ENCODE measurements at places on chromosomes 16 and 17. TPM values are rescaled to one million over a fixed set of nuclear protein-coding genes. Genes with fewer than 3 reads are reported as not detected.

Gene OTOA
- polyA plus RNA-seq: not detected

Gene SHPK
- polyA plus RNA-seq: 8.5 TPM

Gene TBC1D3C
- not detected for polyA plus RNA-seq

Gene JPH3
- not detected for polyA plus RNA-seq

Gene GSE1
- polyA plus RNA-seq: 0.80 TPM

Gene KRT25
- polyA plus RNA-seq: not detected

Gene NPIPA2
- polyA plus RNA-seq: not detected

Gene ACTG1
- 2,347 TPM for polyA plus RNA-seq

Gene CDH3
- polyA plus RNA-seq: 0.38 TPM

Gene ATP2A3
- polyA plus RNA-seq: 49.2 TPM

Gene C16orf78
- polyA plus RNA-seq: not detected

Gene CCDC43
- 11.8 TPM for polyA plus RNA-seq

Gene CCR7
- 828 TPM for polyA plus RNA-seq

- no peak for DNase-seq
Observed at GRCh38 chr17:10018461-10018891, 113.4 kb upstream of the RCVRN start.

DNA sequence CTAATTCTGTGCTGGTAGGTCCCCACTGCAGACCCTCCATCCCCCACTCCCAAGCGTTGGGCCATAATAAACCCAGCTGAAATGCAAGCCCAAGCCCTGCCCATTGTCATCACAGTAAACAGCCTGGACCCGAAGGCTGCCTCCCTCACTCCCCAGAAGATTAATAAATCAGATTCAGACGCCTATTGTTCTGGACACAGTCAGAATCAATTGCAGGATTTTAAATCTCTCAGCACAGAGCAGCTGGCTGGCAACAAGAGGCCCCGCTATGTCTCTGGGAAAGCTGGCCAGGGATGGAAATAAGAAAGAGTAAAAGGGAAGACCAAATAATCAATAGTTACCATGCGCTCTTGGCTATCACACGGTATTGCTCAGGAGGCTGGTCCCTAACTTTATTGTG, 93.9 kb downstream of the C17orf67 start:
- DNase-seq: no peak

GRCh38 chr16:66207139-66207882, 159.2 kb upstream of the CDH5 start:
- no peak for DNase-seq

GRCh38 chr17:29162909-29163341, 17.3 kb downstream of the MYO18A start:
- no peak for DNase-seq

DNA sequence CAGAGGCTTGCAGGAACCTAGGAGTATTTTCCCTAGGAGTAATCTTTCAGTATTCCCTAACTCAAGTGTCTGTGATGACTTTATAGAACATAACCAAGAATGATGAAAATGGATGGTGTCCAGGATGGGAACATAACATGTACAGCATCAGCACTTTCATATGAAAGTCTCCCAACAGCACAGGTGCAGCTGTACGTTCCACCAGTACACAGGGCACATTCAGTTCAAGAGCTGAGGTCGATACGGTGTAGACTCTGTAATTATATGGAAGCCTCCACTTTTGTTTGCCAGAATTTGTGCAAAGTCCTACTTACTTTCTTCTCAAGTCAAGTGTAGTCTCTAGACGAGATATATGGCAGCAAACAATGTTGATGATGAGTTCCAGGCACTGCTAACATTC, 46.2 kb upstream of the CRYM start:
- no peak for DNase-seq

- DNase-seq: no peak
Observed at GRCh38 chr16:67856927-67857546, 9.5 kb upstream of the CENPT start.

DNA sequence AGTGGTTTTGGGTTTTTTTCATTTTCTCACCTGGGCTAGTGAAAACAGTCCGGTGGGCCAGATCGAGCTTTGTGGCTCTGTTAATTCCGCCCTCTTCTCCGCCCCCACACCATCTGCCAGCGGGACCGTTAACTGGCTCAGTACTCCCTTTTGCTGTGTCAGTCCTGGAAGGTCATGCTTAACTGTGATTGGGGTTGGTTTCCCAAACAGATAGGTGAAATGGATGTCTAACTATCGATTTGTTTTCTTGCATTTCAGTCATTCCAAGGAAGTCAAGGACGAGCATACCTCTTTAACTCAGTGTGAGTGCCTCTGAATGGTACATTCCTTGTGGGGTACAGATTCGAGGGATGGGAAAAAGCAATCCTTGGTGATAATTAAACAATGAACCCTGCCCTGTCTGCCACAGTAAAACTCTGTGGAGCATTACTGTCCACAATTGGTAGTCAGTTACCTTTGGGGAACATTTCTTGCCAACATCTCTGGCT, 56.7 kb downstream of the YPEL2 start:
- no peak for DNase-seq

DNA sequence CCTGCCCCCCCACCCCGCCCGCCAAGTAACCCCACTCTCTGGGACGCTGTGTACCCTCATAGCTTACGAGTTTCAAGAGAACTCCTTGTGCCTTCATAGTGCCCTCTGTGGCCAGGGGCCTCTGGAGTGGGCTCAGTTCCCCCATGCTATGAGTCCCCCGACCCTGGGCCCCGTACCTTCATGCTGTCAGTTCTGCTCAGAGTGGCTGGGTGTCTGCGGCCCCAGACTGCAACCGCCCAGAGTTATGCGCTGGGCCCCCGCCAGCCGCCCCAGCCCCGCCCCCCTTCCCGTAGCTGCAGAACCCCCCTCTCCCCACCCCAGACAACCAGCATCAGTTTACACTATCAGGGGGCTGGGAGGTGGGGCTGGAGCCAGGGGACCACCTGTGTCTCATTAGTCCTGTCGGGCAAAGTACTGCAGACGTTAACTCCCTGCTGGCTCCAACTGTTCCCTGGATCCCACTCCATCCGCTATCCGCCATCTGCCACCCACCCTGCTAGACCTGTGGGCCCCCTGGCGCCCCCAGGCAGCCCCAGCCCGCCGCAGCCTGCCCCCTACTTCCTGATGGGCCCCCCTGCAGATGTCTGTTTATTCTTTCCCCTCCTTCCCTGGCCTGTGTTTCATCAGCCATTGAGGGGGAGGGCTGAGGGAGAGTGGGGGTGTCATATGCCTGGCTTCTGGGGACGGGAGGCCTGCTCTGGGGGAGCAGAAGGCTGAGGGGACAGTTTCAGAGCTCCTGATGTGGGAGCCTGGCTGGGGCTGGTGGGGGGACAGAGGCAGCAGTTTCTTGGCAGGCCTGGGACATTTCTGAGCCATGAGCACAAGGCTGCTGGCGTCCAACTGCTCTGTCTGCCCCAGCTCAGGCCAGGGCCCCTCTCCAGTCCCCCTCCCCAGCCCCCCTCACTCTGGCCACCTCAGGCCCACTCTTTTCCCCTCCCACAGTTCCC, at the start of gene MFAP4:
Gene MFAP4 (minus strand): TSS at position 217 of the 947 bp plus-strand sequence. CDS start 35 bp downstream, at position 182.
- DNase-seq: no peak

DNA sequence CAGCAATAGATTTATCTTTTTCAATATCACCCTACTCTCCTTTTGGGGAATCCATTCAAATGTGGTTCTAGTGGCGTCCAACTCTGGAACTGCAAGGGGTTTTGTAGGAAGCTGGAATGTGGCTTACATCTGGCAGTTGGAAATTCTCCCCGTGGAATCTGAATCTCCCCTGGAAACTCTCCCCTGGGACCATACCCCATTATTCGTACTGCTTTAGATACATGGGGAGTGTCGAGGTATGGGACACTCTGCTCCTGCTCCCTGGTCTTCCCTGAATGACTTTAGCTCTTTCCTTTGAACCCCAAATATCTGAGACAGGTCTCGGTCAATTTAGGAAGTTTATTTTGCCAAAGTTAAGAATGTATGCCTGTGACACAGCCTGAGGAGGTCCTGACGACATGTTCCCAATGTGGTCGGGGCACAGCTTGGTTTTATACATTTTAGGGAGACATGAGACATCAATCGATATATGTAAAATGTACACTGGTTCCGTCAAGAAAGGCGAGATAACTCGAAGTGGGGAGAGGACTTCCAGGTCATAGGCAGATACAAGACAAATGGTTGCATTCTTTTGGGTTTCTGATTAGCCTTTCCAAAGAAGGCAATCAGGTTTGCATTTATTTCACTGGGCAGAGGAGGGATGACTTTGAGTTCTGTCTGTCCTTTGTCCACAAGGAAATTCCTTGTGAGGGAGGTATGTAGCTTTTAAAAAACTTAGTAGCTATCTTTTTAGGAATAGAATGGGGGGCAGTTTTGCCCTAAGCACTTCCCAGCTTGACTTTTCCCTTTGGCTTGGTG, 89.1 kb upstream of the CORO6 start:
- DNase-seq: no peak

- no peak for DNase-seq
Observed at GRCh38 chr17:2724784-2725164, 13.2 kb upstream of the CLUH start.

DNA sequence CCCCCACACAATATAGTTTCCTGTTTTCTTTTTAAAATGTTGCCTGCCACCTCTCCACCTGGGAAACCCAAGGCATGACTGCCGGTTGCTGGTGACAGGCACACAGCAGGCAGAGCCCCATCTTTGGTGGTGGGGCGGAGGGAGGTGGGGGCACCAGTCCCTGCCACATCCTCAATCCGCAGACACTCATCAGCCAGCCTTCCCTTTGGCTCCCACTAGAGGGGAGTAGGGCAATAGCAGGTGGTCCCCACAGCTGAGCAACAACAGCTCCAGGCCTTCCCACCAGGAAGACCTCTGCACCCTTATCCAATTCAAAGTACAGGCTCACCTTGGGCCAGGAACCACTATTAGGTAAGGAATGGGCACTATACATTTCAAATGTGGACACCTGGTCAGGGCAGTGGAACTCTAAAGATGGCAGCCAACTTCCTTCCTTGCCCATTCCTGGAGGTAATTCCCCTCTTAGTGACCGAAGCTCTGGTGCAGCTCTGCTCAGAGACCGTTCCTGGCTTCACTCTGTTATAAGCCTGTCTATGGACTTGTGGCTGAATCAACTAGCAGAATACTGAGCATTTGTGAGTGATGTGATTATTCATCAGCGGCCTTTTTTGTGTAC, 13.9 kb downstream of the RECQL5 start:
- DNase-seq: no peak

DNA sequence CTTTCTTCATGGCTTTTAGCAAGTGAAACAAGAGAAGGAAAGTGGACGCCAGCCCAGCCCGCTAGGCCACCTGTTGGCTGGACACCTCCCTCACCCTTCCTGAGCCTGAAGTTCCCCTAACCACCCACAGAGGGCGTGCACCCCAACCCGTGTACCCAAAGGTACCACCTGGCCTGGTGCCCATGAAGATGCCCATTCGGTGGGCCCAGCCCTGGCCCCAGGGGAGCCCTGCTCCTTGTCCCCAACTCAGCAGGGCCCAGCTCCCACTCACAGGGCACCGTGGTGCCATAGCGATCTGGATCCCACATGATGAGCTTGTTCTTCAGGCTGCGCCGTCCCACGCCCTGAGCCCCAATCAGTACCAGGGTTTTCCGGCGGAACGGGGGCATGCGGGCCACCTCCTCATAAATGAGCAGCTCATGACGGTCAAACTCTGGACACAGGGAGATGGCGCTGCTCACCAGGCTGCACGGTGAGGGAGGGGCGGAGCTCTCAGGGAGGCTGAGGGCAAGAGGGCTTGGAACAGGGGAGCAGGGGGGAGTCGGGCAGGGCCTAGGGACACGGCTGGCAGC, 26.8 kb downstream of the MPP2 start:
- no peak for DNase-seq

DNA sequence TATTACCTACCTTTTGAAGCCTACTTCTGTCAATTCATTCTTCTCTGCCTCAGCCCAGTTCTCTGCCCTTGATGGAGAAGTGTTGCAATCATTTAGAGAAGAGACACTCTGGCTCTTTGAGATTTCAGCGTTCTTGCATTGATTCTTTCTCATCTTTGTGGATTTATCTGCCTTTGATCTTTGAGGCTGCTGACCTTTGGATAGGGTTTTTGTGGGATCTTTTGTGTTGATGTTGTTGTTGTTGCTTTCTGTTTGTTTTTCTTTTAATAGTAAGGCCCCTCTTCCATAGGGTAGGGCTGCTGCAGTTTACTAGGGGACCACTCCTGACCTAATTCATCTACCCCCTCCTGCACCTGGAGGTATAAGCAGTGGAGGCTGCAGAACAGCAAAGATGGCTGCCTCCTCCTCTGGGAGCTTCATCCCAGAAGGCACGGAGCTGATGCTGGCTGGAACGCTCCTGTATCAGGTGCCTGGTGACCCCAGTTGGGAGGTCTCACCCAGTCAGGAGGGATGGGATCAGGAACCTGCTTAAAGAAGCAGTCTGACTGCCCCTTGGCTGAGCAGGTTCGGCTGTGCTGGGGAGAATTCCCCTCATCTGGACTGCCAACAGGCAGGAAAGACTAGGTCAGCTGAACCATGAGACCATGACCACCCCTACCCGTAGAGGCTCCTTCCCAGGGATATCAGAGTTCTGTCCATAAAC, 28.0 kb downstream of the NFATC3 start:
- no peak for DNase-seq

DNA sequence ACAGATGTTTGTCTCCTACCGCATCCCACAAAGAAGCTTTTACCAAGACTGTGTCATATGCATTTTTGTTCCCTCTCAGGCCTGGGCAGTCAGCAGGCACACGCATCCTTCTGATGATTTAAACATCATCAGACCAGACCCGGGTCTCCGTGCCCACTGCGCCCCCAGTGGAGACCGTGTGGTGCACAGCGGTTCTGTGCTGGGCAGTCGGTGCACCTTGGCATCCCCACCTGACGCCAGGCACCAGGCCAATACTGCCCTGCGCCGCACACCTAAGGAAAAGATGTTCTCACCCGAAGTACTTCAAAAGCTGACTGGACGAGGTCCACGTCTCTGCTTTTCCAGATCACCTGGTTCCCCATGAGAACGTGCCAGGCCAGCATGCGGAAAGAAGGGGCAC, 10.6 kb upstream of the PLD6 start:
- no peak for DNase-seq

DNA sequence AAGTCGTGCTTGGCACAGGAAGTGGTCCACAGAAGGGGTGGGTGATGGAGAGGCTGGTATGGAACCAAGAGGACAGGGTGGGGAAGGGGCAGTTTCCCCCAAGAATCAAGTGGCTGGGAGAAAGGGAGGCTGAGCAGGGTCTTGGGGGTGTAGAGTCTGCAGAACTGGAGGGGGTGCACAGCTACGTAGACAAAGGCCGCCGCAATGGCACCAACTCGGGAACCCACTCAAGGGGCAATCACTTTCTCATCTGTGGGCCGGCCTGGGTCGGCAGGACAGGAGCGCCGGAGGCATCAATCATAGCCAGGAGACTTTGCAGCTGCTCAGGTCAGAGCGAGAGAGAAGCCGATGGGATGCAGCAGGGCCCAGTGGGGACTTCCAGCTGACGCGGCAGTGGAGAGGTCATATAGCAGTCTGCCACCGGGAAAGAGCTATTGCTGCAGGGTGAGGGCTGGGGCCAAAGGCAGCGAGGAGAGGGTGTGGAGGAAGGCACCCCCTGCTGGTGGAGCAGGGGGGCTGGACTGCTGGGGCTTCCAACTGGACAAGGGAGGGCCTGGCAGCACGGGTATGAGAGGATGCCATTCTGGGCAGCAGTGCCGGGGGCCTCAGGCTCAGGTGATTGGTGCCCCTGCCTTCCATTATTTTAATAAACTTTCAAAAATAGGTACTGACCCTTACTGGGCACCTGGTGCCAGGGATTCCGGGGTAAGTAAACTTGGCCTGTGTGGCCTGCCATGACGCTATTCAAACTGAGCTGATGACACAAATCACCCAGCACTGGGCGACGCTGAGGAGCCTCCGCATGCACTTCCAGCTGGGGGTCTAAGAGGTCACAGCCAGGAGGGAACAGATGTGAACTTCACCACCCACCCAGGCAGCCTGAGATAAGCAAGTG, 52.5 kb upstream of the MTSS2 start:
- DNase-seq: no peak

Measured in CD4-positive, CD25-positive, alpha-beta regulatory T cell (primary cell).